CD14-positive monocyte (primary cell): ENCODE measurements at places on chromosomes 5 and 9.
A peak's percentile ranks its signal among the peaks of the same experiment; 100 is the strongest.

DNA sequence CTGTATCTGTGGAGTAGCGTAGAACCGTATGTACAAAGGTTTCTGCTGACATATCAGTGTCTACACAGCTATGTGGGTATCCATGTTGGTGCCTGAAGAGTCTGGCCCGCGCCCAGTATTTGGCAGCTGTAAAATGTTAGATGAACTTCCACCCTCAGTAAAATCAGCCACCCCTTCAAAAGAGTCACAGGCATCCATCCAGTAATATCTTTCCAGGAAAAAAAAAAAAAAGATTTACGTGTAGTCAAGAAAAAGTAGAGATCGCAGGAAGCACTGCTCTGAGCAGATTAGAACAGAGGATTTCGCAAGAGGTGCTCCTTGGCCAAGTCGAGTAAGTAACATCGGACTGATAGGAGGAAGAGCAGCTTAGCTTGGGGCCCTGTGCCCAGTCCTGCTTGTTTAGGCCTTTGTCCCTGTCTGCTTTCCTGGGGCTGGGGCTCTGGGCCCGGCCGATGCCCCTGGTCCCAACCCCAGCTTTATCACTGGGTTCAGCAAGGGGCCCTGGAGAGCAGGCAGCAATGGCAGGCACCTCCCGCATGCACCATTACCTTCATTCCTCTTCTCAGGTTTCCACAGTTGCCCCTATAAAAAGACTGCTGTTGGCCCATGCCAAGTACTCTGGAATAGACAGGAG lies 21.2 kb downstream of the DAPK1 start:
- peaks cover 65% of the 10 kb centered on the region for H3K4me1 ChIP-seq
- peak; percentile 56 for DNase-seq
- peak overlapping the region; percentile 43 for H3K27ac ChIP-seq

- H3K4me1 ChIP-seq: peaks cover 26% of the 10 kb centered on the region
- DNase-seq: peak; percentile 89
- no peaks in the 10 kb centered on the region for H3K36me3 ChIP-seq
Measured at GRCh38 chr5:94433397-94434163, 184.8 kb downstream of the KIAA0825 start.

DNA sequence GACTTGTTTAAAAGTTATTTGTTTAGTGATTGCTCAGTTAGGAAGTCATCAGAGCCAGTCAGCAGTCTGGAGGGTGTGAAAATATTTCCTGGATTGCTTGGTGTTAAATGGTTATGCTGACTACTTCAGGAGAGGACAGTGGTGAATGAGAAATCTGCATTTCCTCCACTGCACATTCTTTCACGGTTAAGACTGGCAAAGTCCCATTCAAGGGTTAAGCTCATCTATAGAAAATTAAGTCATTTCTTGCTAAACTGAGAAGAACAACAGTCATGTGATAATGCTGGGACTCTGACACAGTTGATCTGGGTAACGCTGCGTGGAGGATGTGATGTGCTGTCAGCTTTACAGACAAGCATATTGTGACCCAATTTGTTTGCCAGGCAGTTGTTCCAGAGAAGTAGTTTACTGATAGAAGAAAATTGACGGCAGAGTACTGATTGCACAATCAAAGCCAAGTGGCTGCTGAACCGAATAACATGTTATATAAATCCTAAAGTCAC lies 80.4 kb downstream of the GRAMD2B start:
- H3K27ac ChIP-seq: no peak overlapping the region
- no peak for DNase-seq
- no peaks in the 10 kb centered on the region for H3K36me3 ChIP-seq

- no peak overlapping the region for H3K4me3 ChIP-seq
- H3K27me3 ChIP-seq: peaks cover 11% of the 10 kb centered on the region
- no peaks in the 10 kb centered on the region for H3K36me3 ChIP-seq
- DNase-seq: no peak
Measured at GRCh38 chr5:139768807-139769465, 26.7 kb upstream of the PSD2 start.

DNA sequence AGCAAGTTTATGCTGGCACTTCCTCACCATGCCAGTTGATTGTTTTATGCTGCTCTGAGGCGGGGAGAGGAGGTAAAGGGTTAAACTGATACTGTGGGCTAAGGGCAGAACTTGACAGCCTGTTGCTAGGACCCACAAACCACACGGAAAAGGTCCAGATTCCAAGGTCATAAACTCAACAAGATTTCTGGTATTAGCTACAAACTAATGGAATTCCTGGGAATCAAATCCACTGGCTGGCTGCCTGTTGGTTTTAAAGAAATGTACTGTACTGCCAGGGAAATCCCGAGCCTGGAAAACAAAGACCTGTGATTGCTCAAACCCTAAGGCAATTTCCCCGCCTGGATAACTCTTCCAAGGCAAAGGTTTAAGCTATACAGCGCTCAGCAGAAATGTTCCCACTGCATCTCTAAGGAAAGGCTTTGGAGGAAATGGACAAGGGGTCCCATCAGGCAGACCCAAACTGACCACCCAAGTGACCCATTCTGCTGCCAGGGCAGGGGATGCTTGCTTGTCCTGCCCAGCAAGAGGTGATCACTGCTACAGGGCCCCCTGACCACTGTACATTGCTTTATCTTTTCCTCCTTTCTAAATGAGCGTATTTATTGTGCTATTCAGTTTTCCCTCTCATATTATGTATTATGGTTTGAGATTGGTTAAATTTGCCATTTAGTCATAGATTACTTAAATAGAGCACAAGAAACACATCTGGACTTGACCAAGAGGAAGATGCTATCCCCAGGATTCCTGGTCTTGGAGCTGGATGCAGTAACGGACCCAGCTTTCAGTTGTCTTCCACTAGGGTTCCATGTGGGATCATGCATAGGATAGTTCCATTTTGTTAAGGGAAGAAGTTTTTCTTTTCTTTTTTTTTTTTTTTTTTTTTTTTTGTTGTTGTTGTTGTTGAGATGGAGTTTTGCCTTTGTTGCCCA lies 124.3 kb downstream of the SUSD1 start:
- no peak overlapping the region for H3K27ac ChIP-seq
- peaks cover 43% of the 10 kb centered on the region for H3K36me3 ChIP-seq
- DNase-seq: no peak

DNA sequence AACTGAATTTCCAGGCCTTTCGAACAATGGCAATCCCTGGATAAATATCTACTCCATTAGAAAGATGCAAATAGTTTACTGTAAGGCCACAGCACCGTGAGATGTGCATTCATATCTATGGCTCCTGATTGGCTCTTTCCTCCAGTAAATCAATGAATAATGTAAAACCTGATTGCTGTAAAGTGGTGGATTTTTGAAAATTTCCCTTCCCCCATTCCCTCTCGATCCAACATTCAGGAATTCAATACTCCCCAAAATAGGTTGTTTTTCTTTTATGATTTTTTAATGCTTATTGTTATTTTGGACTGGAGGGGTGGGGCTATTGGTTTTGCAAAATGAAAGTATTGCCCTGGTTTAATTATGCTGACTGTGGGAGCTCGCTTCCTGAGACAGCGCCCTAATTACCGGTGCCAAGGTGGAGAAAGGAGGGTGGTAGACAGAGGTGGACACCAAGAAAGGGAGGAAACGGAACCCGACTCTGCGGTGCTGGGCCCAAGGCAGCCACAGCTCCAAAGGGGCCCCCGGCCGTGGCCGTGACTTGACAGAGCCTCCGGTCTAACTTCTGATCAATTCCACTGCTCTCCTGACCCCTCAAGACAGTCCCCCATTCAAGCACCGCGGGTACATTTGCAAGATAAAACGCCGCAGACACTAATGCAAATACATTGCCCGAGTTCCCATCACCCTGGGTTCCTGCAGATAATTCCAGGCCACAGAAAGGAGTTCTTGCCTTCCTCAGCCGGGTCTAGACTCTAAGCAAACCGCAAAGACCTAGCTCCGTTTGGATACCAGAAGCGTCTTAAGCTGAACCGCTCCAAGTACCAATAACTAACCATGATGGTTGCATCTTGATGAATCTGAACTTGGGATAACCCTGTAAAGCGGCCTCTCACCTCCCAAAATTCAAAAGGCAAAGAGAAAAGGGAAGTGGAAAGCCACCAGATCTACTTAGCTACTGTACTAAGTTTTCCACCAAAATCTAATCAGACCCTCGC lies 211.2 kb downstream of the MEF2C start:
- H3K36me3 ChIP-seq: no peaks in the 10 kb centered on the region
- DNase-seq: no peak
- H3K4me1 ChIP-seq: peaks cover 25% of the 10 kb centered on the region
- no peak overlapping the region for H3K27ac ChIP-seq
- peaks cover 100% of the 10 kb centered on the region for H3K27me3 ChIP-seq

DNA sequence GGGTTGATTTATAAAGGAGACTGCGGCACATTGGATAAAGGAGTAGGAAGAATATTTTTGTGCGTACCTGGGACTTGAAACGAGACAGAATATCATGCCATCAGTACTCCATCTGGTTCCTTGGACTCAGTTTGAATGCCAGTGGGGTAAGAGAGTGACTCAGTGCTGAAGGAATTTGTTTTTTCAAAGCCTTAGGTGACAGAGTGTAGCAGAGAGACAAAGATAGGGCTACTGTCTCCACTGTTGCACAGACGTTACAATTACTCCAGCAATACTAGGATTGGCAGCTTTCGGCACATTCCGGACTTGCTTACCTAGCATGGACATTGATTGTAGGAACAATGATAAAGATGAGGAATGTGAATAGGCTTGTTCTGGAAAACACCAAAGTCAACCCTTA lies 250.7 kb downstream of the KCTD16 start:
- no peaks in the 10 kb centered on the region for H3K36me3 ChIP-seq
- no peaks in the 10 kb centered on the region for H3K27me3 ChIP-seq
- no peak for DNase-seq
- H3K27ac ChIP-seq: no peak overlapping the region
- H3K4me1 ChIP-seq: no peaks in the 10 kb centered on the region

GRCh38 chr9:38255599-38255998 lies 136.9 kb upstream of the ALDH1B1 start:
- no peak overlapping the region for H3K4me3 ChIP-seq
- H3K27me3 ChIP-seq: no peaks in the 10 kb centered on the region
- H3K36me3 ChIP-seq: no peaks in the 10 kb centered on the region
- H3K4me1 ChIP-seq: no peaks in the 10 kb centered on the region

GRCh38 chr5:67728326-67728890 lies 487.1 kb upstream of the PIK3R1 start:
- no peak for DNase-seq
- H3K4me3 ChIP-seq: no peak overlapping the region
- no peak overlapping the region for H3K27ac ChIP-seq
- no peaks in the 10 kb centered on the region for H3K36me3 ChIP-seq

DNA sequence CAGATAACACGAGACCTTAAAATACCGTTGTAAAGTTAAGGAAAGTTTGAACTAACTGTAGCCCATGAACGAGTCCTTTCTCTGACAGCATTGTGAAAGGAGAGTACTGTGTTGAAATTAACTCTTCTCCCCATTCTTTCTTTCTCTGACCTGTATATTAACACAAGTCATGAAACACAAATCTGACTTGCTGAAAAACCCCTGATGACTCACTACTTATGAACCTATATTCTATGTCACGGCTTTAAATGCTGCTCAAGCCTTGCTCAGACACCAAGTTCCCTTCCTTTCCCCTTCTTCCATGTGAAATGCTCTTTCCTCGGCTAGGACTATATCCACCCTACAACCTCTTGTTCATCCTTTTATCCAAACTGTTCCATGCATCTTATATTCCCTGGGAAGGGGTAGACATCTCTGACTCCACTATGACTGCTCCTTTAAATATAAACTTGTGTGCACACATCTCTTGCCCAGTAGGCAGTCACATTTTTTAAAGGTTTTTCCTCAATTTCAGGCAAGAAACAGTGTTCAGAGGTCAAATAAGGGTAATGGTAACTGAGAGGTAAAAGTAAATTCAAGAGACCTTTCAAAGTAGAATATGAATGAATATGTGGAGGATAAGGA lies 142.9 kb downstream of the NFIB start:
- no peaks in the 10 kb centered on the region for H3K27me3 ChIP-seq
- no peak overlapping the region for H3K27ac ChIP-seq
- no peak for DNase-seq
- H3K4me3 ChIP-seq: no peak overlapping the region
- H3K4me1 ChIP-seq: no peaks in the 10 kb centered on the region

- no peak for DNase-seq
- no peaks in the 10 kb centered on the region for H3K36me3 ChIP-seq
- H3K4me3 ChIP-seq: no peak overlapping the region
Measured at GRCh38 chr9:74122661-74123060, 374.5 kb upstream of the RORB start.

- H3K4me3 ChIP-seq: no peak overlapping the region
- no peaks in the 10 kb centered on the region for H3K27me3 ChIP-seq
Measured at GRCh38 chr9:134619448-134619982, 22.1 kb upstream of the COL5A1 start.

DNA sequence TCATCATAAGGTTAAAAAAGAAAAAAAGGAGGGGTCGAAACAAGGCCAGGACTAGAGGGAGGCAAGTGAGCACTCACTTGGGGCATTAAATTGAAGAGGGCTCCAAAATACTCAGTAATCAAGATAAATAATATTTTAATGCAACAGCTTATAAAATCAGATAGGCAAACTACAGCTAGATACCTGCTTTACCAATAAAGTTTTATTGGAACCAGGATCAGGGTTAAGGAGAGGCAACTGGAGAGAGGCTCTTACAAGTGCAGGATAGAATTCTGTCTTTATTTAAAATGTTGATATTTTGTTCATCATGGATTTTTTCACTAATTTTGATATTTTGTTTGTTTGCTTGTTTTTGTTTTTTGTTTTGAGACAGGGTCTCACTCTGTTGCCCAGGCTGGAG lies 30.3 kb upstream of the PURA start:
- H3K27ac ChIP-seq: no peak overlapping the region
- no peak for DNase-seq
- peaks cover 33% of the 10 kb centered on the region for H3K27me3 ChIP-seq

GRCh38 chr9:133584559-133585476 lies 24.4 kb downstream of the FAM163B start:
- DNase-seq: no peak
- H3K27ac ChIP-seq: no peak overlapping the region
- no peaks in the 10 kb centered on the region for H3K36me3 ChIP-seq
- H3K4me1 ChIP-seq: no peaks in the 10 kb centered on the region
- H3K27me3 ChIP-seq: peaks cover 31% of the 10 kb centered on the region

GRCh38 chr5:116289276-116289675 lies 204.5 kb downstream of the COMMD10 start:
- DNase-seq: no peak
- no peaks in the 10 kb centered on the region for H3K4me1 ChIP-seq
- H3K36me3 ChIP-seq: peaks cover 10% of the 10 kb centered on the region
- H3K27ac ChIP-seq: no peak overlapping the region
- no peak overlapping the region for H3K4me3 ChIP-seq

DNA sequence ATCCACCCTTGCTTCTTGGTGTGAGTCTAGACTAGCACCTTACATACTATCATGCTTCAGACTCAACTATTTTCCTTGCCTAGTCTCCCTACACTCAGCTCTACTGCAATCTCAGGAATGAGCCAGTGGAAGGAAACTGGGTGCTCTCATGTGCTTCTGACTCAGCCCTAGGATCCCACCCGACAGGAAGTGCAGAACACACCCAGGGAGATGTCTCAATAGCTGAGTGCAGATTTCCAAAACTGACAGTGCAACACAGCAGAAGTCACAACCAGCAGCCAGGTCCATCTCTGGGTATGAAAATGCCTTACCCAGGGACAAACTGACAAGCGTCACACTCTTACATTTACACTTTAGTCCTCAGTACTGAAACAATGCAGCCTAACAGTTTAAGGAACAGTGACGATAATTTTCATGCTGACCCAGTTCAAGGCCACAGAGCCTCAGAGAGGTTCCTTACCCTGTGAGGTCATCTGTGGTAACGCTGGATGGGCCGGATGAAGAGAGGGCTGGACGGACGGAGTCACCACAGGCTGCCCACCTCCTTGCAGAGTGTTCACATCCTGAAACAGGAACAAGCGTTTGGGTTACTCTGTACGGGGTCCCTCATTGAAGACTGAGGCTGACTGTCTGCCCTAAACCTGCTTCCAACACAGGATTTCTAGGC lies 33.0 kb downstream of the FKBP15 start:
- peak; percentile 98 for DNase-seq
- H3K4me3 ChIP-seq: peak overlapping the region; percentile 75
- H3K4me1 ChIP-seq: peaks cover 56% of the 10 kb centered on the region

GRCh38 chr5:164181604-164182003 lies 676.2 kb downstream of the MAT2B start:
- no peak overlapping the region for H3K4me3 ChIP-seq
- no peak overlapping the region for H3K27ac ChIP-seq
